ENCODE measurements at places on chromosomes 2 and 18.

GRCh38 chr2:46012618-46013240 lies 284.5 kb upstream of the EPAS1 start:
- DNase-seq: no peak

DNA sequence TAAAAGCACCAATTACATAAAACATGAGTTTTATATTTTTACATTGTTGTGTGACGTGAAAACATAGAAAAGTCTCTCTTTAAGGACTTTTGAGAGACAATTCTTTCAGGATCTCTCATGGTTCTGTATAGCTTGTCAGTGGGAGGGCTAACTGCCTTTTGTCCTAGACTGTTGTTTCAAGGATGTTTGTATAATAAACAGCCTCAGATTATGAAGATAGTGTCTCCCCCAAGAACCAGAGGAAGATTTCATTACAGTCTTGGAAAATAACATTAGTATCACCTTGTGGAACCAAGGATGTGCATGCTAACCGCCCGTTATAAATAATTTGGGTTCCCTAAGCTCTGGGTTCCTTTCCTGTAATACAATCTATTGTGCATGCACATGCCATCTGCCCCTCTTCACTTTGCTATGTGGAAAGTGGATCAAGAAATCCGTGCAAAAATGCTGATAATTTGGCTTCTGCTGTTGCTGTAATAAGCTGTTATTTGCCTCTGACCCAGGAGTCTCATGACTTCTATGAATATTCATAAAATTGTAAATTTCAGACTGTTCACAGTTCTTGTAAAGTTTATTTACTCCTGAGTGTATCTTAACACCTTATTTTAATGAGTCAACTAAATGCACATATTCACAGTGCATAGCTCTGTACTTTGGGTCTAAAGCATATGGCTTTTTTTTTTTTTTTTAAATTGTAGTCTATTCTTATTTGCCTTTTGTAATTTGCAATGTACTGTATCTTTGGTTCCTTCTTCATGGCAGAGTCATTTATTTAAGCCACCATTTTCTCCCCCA lies 265.5 kb downstream of the PTH2R start:
- no peak for DNase-seq

- DNase-seq: no peak
These were observed 90.3 kb upstream of the TMEM17 start for GRCh38 chr2:62596061-62596921.

- no peak for DNase-seq
These were observed 65.2 kb upstream of the RNF152 start for GRCh38 chr18:61957801-61958516.

DNA sequence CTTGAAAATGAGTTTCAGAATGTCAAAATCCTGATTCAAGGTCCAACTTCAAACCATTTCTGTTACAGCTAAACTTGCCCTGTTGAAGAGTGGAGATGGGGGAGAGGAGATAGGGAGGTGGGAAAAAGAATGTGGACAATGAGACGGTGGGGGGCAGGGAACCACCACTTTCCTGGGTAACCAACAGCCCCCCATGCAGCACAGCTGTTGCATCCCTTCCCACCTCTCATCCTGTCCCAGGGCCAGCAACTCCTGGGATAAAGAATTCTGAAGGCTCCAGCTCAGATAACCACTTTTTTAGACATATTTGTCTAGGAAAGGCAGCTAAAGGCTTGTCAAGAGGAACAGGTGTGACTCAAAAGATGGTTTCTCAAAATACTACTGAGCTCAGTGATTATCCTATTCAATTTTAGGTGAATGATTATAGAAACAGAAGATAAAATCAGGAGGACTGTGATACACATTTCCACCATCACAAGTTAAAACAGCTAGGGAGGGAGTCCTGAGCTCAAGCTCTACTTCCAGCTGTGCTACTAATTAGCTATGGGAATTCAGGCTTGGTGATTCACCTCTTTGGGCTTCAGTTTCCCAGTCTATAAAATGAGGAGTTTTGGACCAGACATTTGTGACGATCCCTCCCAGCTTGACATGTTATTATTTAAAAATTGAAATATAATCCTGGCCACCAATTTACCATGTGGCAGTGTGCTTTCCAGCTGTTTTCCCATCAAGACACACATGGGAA lies 36.3 kb downstream of the HDHD2 start:
- DNase-seq: no peak

GRCh38 chr2:429575-430254 lies 141.8 kb upstream of the ALKAL2 start:
- DNase-seq: no peak

DNA sequence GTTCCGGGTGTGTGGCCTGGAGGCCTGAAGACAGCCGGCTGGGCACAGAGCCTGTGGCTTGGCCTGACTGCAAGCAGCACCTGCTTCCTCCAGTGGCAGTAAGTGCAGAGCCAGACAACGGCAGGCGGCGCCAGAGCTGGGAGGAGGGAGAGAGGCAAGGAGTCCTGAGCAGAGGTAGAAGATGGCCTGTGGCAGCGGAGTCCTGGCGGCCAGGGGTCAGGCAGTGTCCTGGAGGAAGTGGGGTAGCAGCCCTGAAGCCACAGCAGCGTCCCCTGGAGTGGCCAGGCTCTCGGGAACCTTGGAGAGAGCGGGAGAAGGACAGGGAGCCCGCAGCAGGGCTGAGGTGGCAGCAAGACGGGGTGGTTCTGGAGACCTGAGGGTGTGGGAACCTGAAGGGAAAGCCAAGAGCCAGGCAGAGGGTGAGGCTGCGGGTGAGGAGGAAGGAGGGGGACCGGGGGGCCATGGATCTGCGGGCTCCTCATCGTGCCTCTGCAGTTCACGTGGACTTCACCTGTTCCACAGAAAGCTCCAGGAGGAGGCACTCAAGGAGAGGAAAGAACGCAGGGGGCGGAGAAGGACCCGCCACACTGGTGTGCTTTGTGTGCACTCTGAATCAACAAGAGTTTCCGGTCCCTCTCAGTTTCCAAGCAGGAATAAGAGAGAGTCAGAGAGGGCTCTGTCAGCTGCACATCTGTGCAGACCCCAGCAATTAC lies 85.9 kb downstream of the USP40 start:
- no peak for DNase-seq

DNA sequence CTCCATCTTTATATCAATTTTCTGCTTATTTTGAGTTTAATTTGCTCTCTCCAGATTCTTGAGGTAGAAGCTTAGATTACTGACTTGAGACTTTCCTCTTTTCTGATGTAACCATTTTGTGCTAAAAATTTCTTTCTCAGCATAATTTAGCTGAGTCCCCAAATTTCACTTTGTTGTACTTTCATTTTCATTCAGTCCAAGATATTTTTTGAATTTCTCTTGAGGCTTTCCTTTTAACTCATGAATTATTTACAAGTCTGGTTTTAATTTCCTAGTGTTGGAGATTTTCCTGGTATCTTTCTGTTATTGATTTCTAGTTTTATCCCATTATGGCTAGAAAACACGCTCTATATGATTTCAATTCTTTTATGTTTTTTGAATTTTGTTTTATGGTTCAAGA lies 144.7 kb upstream of the PGAP1 start:
- DNase-seq: no peak

DNA sequence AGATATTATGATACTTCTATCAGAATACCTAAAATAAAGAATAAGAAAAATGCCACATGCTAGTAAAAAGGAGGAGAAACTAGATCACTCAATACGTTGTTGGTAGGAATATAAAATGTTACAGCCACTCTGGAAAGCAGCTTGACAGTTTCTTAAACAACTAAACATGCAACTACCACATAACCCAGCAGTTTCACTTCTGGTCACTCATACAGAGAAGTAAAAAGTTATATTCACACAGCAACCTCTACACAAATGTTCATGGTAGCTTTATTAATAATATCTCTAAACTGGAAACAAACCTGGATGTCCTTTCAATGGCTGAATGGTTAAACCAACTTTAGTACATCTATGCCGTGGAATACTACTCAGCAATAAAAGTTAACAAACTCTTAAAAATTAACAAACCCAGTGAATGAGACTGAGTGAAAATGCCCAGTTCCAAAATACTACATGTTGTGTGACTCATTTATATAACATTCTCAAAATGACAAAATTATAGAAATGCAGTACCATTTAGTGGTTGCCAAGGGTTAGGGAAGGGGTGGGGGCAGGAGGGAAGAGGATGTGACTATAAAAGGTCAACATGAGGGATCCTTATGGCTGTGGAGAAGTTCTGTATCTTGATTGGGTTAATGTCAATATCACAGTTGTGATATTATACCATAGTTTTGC lies 124.1 kb downstream of the MMADHC start:
- no peak for DNase-seq

DNA sequence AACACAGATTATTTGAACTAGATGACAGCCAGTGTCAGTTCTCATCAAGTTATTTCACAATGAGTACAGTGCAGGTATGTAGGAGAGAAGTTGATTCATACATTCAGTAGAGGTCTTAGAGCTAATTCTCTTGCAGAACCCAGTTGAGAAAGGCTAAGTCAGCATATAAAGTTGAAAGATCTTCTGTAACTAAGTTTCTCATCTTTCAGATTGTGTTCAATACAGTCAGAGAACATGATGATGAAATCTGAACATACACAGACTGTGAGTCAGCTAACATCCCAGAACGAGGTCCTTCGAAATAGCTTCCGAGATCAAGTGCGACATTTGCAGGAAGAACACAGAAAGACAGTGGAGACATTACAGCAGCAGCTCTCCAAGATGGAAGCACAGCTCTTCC lies 41.9 kb upstream of the LIMS1 start:
- DNase-seq: no peak

DNA sequence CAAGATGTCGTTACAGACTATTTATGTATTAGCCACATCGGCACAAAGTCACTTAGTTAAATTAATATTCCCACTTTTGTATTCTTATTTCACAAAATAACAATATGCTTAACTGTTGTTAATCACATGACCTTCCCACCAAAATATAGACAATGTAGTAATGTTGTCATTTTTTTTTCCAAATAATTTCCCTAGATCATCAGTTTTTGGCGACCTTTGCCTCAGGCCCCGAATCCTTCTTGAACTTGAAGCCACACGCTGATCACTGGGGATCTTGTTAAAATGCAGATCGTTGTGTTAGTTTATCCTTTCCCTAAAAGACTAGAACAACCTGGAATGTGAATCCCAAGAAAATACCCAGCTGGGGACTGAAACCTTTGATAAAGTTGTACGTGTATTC lies 497.6 kb downstream of the SUCLG1 start:
- no peak for DNase-seq

DNA sequence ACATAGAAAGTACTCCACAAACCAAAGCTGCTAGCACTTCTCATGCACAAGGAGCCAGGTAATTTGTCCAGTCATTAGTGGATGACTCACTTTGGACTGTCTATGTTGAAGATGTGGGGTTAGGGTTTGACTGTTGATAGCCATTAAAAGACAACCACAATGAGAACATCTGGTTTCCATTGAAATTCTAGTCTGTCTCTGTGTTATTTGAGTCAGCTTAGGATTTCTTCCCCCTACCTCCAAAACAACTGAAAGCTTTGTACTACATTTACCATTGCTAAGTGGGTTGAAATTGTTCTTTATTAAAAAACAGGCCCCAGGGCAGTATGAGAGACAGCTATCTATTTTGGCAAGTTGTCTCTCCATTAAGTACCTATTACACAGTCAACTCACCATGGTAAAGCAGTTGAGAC lies 50.2 kb upstream of the ANKRD44 start:
- no peak for DNase-seq

DNA sequence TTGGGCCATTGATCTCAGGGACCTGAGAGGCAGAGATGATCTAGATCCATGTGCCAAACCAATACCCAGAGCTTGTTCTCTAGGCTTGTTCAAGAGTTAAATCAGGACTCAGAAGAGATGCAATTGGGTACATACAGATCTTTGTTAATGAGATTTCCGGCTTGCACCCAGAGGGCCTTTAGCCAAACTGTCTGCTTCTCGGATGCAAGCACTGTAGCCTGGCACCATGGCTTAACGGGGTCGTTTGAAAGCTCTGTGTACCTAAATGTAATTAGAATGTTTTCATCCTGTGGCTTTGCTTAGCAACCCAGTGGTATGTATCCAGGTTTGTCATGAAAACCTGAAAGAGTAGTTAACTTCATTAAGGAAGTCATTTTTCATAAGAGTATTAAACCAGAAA lies 94.2 kb downstream of the TPGS2 start:
- peak; percentile 16 for DNase-seq

DNA sequence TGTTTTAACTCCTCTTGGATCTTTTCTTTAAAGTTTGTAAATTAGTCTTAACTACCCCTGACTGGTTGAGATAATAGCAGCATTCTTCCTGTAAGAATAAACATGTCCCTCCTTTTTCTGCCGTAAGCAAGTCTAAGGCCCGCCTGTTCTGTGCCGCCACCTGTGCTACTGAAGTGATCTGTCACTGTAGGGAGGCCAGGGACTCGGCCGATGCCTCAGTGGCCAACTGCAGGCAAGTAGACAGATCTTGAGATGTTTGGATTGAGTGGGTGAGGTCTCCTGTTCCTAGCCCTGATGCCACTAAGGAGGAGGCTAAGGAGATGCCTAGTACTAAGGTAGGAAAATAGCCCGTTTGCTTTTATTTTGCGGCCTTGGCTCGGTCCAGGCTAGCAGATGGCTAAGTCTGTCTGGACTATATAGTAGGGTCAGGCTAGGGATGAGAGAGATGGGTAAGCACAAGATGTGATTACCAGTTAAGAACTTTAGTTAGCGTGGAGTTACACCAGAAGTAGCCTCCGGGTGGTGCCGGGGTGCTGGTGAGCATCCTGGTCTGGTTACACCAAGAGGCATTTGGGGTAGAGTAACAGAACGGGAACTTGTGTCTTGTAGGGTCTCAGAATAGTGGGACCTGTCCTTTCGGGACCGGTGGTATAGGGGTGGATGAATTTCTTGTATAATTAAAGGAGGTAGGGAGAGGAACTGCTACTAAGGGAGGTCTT lies 584.2 kb downstream of the SUCLG1 start:
- no peak for DNase-seq

GRCh38 chr18:71238974-71239624 lies 950.3 kb downstream of the SOCS6 start:
- DNase-seq: peak; percentile 1

- DNase-seq: peak; percentile 8
These were observed 452 bp downstream of the RAPH1 start for GRCh38 chr2:203534621-203535077.

All from NCI-H774 (cell line).